ENCODE measurements at places on chromosomes 2 and 18.

GRCh38 chr18:27803957-27804356 is 373.0 kb downstream of the CDH2 start:
- DNase-seq, result no peak

GRCh38 chr2:43021791-43022509 is 204.5 kb downstream of the ZFP36L2 start:
- DNase-seq, result no peak

- no peak for DNase-seq
Observed at GRCh38 chr2:199490049-199490448, 32.3 kb upstream of the SATB2 start.

DNA sequence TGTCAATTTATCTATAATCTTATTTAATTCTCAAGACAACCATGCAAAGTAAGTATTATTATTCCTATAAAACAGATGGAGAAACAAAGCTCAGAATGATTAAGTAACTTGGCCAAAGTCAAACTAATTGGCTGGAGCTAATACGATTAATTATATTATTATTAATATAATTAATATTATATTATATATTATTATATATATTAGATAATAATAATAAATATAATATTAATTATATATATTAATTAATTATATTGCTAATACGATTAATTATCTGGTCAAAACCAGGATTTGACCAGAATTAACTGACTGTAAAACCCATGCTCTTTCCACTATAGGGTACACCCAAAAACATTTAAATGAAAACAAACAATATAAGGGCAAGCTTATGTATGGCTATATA is 52.4 kb downstream of the FARSB start:
- DNase-seq, result no peak

GRCh38 chr2:182897137-182897536 is 30.7 kb upstream of the FRZB start:
- DNase-seq, result no peak

- DNase-seq, result peak; percentile 96
Observed at GRCh38 chr2:233165895-233166661, 85.4 kb upstream of the ATG16L1 start.

DNA sequence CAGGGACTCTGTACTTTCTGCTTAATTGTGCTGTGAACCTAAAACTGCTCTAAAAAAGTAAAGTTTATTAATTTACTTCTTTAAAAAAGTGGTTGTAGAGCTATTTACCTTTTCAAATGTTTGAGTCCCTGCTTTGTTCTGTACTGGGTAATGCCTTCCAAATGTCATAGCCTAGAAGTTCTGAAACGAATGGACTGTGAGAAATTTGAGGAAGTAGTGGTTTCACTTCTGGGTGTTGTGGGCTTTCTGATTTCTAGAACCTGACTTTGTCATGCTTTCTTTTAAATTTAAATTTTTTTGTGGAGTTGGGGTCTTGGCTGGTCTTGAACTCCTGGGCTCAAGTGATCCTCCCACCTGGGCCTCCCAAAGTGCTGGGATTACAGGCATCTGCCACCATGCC is 44.6 kb downstream of the SMAD4 start:
- no peak for DNase-seq

- peak; percentile 14 for DNase-seq
Observed at GRCh38 chr18:7116001-7116730, 1.4 kb downstream of the LAMA1 start.

DNA sequence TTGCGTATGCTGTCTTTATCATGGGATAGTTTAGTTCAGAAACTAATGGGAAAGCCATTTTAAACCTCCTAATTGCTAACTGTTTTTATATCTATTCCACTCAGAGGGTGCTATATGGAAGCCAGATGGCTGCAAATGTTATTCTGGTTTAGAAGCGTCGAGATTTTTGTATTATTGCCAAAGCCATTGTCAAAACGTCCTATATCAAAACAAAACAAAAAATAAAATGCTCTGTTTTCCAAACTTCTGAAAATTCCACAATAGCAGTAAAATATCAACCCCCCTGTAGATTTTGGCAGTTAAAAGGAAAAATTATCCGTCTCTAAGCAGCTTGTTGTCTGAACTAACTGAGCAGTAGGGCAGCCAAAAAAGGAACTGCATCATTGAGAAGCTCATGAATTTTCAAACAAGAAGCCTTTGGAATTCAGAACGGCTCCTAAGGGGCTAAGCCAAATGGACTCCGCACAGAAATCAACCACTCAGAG is 195.4 kb upstream of the CWC22 start:
- DNase-seq, result no peak

- DNase-seq, result no peak
Observed at GRCh38 chr2:95380280-95380679, 22.2 kb upstream of the FAHD2A start.

DNA sequence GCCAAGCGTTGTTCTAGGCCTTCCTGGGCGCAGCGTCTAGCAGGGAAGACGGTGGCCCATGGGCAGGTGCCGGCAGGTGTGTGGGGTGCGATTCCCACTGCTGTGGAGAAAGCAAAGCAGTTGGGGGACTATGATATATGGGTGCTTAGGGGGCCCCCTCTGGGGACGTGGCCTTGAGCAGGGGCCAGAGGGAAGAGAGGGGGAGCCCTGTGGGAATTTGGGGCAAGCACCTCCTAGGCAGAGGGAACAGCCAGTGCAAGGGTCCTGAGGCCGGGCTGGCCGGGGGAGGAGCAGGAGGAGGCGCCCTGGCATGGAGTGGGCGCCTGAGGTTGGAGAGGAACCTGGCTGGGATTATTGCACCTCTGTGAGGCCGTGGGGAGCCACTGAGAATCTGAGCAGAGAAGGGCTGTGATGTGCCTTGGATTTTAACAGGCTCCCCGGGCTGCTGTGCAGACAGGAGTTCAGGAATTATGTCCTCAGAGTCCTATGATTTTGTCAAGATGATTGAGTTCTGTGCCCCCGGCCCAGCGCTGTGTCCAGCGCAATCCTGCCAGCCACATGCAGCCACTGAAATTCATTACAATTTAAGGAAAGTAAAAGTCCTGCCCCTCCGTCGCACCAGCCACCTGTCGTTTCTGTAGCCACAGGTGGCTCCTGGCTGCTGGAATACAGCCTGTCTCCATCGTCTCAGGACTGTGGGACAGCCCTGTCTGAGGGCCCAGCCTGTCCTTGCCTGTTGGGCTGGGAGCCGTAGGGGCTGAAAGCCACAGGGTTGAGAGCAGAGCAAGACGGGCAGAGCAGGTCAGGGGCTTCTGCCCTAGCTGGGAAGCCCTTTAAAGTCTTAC is 9.1 kb upstream of the KLHL30 start:
- DNase-seq, result no peak

DNA sequence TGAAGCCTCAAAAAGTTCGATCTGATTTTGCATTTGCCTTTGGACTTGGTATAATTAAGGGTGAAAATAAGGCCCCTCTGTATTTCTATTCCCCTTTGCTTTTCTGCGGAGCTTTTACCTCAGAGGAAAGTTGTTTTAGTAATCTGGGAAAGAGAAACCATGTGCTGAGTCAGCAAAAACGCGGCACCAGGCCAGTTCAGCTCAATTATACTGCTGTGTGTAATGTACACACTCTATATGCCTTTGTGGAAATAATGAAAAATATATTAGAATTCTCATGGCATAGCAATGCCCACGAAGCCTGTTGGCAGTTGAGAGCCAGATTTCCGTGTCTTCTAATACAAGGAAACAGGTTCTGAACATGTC is 161.9 kb upstream of the SIX2 start:
- peak; percentile 4 for DNase-seq

DNA sequence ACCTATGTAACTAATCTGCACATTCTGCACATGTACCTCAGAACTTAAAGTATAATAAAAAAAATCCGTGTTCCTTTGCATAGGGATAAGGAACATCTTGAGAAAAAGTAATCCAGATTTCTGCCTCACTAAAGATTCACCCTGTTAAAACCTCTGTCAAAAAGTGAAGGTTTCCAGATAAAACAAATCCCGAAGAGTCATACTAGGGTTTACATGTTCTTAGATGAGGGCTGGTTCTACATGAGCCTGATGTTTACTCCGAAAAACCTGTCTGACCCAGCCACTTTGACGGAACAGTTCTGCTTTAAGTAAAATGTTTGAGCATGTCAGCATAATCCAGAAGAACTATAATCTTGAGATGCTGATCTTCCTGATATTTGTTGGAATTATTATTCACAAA is 515.6 kb upstream of the SLC8A1 start:
- no peak for DNase-seq

DNA sequence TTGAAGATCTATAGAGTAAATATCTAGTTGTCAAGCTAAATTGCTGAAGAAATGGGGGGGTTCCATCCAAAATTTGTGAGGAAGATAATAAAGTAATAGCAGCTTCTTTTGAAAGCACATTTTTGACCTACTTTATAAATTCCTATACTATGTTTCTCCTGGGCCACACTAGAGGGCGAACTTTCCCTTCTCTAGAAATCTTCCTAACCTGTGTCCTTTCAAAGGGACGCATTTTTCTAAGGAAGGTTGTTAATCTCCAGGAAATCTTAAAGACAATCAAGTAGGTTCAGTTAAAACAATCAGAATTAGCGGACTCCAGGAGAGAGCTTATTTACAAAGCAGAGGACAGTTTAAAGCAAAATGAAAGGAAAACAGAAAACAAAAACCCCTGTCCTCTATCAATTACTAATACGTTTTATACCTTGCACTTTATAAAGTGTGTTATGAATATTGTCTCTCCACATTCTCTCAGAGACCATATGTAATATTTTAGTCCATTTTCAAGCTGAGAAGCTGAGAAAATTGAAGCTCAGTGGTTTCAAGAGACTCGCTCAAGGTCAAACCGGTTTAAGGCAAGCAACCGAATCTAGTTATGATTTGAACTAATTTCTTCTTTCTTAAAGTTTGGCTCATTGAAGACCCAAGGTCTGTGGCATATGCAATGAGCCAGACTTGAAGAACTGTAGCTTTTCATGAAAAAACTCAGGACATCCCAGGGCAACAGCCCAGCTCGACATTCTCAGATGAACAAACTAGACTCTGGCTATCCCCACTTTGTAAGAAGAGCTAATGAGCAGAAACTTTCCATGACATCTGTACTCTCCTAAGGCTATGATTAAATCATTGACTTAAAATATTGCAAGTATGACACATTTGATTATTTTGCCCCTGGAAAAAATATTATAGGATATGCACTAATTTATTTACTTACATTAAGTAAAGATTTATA is 273.6 kb downstream of the PAX3 start:
- peak; percentile 19 for DNase-seq

- DNase-seq, result no peak
Observed at GRCh38 chr2:145741636-145742035, 1221.7 kb upstream of the ZEB2 start.

DNA sequence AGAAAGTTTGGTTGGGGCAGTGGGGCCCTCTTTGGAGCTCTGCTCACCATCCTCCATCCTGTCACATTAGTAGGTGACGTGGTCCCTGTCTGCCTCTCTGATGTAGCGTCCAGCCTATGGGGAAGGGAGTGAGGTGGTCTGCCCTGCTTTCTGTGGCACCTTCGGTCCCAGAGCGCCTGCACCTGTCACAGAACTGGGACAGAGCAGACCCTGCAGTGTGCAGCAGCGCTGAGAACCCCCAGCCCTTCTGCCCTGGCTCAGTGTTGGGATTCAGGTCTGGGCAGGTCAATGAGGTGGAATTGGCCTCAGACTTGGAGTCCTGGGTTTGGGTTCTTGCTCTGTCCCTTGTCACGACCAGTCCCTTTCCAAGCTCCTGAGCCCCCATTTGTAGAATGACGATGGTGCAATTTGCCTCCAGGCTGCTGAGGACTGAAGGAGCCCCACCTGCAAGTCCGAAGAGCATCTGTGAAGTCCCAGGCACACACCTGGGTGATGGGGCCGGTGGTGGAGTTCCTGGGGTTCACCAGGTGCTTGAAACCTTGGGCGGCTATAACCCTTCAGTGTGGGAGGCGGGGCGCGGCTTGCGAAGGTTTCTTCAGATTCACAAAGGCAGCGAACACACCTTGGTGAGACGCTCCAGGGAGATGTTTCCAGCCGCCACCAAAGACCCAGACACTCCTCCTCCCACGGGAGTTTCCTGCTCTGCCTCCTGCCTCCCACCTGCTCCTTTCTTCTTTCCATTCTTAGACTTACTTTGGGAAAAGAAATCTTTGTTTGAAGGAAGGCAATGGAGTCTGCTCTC is 265.4 kb upstream of the HDAC4 start:
- no peak for DNase-seq

GRCh38 chr18:48134609-48135008 is 204.2 kb upstream of the SMAD2 start:
- DNase-seq, result no peak

DNA sequence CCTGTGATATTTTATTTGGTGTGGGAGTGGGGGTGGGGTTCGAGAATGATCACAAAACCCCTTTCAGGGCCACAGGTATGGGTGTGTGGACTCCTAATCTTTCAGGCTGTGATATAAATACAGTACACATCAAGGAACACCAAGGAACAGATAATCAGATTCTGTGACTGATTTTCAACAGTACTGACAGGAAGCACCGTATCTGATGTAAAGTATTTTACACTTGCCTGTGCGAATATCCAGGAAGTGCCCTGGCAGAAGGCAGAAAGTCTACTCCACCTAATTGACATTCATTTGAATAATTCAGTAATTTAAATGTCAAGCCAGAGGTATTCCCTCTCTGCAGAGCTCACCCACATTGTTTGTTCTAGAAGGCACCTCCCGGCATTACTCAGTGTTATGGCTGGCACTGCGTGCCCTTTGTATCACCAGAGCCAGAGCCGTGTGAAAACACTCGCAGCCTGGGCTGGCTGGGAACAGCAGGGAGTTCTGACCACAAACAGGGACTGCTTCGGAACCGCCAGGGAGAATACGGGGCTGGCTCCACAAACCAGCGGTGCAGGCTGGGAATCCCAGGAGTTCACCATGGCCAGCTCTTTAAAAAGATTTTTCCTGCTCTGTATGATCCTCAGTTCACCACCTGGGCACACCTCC is 91.8 kb downstream of the ACVR1 start:
- DNase-seq, result peak; percentile 53

GRCh38 chr18:32472841-32473240 is 2.2 kb upstream of the GAREM1 start:
- no peak for DNase-seq

GRCh38 chr2:151716721-151717120 is 17.6 kb downstream of the NEB start:
- peak; percentile 13 for DNase-seq

DNA sequence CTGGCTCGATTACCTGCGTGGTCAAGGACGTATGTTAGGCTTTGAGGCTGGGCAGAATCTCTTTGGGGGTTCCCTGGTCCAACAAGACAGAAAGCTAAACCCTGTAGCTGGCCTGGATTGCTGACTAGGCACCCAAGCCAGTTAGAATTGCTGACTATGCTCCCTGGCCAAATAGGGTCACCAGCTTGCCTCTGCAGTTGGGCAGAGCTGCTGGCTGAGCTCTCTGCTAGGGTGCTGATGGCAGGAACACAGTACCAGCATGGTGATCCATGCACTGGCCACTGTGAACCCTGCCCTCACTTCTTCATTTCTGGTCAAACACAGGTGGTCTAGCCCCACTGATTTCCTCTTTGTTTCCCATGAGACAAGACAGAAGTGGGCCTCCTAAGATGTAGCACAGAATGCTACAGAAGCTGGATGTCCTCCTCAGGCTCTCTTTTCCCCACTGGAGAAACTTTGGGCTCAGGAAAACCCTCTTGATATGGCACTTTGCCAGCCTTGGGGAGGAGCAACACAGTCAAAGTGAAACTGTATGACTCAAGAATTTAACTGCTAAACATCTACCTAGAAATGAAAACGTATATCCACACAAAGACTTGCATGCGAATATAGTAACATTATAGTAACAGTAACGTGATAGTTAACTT is 20.8 kb downstream of the SP140L start:
- peak; percentile 49 for DNase-seq

- DNase-seq, result no peak
Observed at GRCh38 chr18:51053814-51054213, 23.8 kb downstream of the SMAD4 start.

- no peak for DNase-seq
Observed at GRCh38 chr18:3347286-3347803, 85.4 kb downstream of the MYL12B start.

GRCh38 chr2:162242586-162243280 is 512 bp downstream of the FAP start:
- peak; percentile 67 for DNase-seq
